ENCODE measurements at places on chromosomes 3 and 15. TPM values are rescaled to one million over a fixed set of nuclear protein-coding genes. Genes with fewer than 3 reads are reported as not detected.

GRCh38 chr3:103389356-103389755 is 954.5 kb downstream of the ZPLD1 start:
- no peaks in the 10 kb centered on the region for H3K36me3 ChIP-seq
- no peaks in the 10 kb centered on the region for H3K27me3 ChIP-seq
- DNase-seq: no peak
- no peak overlapping the region for H3K4me3 ChIP-seq
- no peak overlapping the region for H3K27ac ChIP-seq

DNA sequence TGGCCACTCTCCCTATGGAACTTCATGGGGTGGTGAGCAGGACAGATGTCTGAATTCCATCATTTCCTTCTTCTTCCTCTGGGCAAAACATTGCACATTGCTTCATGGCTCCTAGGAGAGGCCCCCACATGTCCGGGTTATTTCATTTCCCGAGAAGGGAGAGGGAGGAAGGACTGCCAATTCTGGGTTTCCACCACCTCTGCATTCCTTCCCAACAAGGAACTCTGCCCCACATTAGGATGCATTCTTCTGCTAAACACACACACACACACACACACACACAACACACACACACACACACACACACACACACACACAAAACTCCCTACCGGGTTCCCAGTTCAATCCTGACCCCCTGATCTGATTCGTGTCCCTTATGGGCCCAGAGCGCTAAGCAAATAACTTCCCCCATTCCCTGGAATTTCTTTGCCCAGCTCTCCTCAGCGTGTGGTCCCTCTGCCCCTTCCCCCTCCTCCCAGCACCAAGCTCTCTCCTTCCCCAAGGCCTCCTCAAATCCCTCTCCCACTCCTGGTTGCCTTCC is 1.9 kb downstream of the RHO start:
- no peak overlapping the region for H3K27ac ChIP-seq
- no peaks in the 10 kb centered on the region for H3K4me1 ChIP-seq
- H3K36me3 ChIP-seq: no peaks in the 10 kb centered on the region

- H3K27ac ChIP-seq: peak overlapping the region; percentile 100
- no peaks in the 10 kb centered on the region for H3K4me1 ChIP-seq
- H3K27me3 ChIP-seq: no peaks in the 10 kb centered on the region
- H3K36me3 ChIP-seq: no peaks in the 10 kb centered on the region
- H3K4me3 ChIP-seq: peak overlapping the region; percentile 78
- DNase-seq: no peak
These were observed 1.3 kb downstream of the STAG1 start for GRCh38 chr3:136750897-136751315.

GRCh38 chr3:143875546-143875945 is 27.3 kb upstream of the SLC9A9 start:
- no peaks in the 10 kb centered on the region for H3K27me3 ChIP-seq
- no peak for DNase-seq
- H3K4me3 ChIP-seq: no peak overlapping the region
- H3K27ac ChIP-seq: no peak overlapping the region

Gene PRSS50
- 2.9 TPM for total RNA-seq
